ENCODE measurements at places on chromosomes 3 and 15. TPM values are rescaled to one million over a fixed set of nuclear protein-coding genes. Genes with fewer than 3 reads are reported as not detected.

Gene POTEB2
- total RNA-seq: not detected

Gene IQCF5
- total RNA-seq: not detected

DNA sequence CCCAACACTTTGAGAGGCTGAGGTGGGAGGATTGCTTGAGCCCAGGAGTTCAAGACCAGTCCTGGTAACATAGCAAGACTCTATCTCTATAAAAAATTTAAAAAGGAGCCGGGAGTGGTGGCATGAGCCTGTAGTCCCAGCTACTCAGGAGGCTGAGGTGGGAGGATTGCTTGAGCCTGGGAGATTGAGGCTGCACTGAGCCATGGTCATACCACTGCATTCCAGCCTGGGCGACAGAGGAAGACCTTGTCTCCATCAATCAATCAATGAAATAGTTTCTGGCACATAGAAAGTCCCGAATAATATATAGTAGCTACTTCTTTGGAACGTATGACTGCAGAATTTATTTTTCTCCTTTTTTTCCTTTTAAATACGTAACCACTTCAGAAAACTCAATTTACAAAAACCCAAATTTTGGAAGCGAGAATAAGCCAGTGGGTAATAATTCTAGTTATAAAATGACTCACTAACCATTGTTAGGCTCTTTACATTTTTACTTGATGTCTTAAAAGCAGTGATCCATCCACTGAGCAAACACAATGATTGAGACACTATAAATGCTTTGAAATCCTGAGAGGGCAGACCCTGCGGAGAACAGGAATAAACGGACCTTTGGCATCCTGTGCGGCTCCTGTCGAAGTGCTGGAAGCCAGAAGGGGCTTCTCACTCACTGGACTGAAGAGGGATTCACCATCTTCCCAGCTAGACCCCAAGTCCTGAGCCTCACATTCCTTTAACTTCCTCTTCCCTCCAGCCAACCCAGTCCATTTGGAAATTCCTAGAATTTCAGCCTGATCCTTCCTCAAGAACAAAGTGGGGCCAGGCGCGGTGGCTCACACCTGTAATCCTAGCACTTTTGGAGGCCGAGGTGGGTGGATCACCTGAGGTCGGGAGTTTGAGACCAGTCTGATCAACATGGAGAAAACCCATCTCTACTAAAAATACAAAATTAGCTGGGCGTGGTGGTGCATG is 68.4 kb upstream of the MFGE8 start:
- H3K36me3 ChIP-seq: no peaks in the 10 kb centered on the region
- DNase-seq: no peak
- peaks cover 4% of the 10 kb centered on the region for H3K4me1 ChIP-seq

GRCh38 chr3:150635526-150635925 is 32.4 kb downstream of the SELENOT start:
- no peak overlapping the region for H3K4me3 ChIP-seq
- no peaks in the 10 kb centered on the region for H3K4me1 ChIP-seq
- H3K27me3 ChIP-seq: no peaks in the 10 kb centered on the region

Gene EFCAB12
- total RNA-seq: 0.11 TPM

DNA sequence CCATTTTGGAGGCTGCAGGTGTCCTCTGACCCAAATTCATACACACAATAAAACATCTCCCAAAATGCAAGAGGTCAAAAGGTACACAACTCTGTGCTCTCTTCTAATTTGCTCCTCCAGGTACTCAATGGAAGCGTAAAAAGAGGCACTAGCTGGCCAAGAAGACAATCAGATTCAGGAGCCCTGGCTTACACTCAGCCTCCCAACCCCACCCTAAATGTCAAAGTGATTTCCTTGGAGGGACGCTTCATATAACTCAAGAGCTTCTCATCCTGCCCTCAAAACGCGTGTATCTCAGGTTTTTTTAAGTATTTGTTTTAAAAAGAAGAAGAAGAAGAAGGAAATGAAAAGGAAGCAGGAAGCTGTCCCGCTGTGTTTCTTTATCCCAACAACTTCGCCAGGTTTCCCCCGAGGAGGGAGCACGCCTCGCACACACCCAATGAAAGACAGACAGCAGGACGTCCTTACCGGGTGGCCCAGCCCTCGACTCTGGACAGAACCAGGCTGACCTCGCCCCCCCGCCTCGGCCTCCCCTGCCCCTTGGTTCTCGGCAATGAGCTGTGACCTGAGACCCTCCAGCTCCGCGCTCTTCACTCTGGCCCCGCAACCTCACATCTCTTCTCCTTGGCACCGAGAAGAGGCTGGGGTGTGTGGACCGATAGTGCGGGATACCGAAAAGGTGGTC is 620.7 kb upstream of the ZNF385D start:
- peak; percentile 54 for DNase-seq
- no peak overlapping the region for H3K27ac ChIP-seq
- H3K4me3 ChIP-seq: peak overlapping the region; percentile 66
- peaks cover 12% of the 10 kb centered on the region for H3K27me3 ChIP-seq
- no peaks in the 10 kb centered on the region for H3K36me3 ChIP-seq
- no peaks in the 10 kb centered on the region for H3K4me1 ChIP-seq

GRCh38 chr3:15033103-15033502 is 32.0 kb downstream of the MRPS25 start:
- peaks cover 89% of the 10 kb centered on the region for H3K36me3 ChIP-seq
- H3K27me3 ChIP-seq: no peaks in the 10 kb centered on the region
- no peak overlapping the region for H3K27ac ChIP-seq
- no peak overlapping the region for H3K4me3 ChIP-seq

DNA sequence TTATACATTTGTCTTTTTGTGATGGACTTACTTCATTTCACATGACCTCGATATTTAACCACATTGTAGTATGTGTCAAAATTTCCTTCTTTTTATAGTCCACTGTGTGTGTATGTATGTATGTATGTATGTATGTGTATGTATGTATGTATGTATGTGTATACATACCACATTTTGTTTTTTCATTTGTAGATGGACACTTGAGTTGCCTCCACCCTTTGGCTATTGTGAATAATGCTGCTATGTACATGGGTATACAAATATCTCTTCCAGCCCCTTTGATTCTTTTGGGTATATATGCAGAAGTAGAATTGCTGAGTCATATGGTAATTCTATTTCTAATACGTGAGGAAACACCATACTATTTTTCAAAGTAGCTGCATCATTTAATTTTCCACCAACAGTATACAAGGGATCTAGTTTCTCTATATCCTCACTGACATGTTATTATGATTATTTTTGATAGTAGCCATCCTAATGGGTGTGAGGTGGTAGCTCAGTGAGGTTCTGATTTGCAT is 228.2 kb downstream of the OPA1 start:
- DNase-seq: no peak
- H3K36me3 ChIP-seq: peaks cover 2% of the 10 kb centered on the region
- H3K4me3 ChIP-seq: no peak overlapping the region
- peaks cover 14% of the 10 kb centered on the region for H3K4me1 ChIP-seq
- no peaks in the 10 kb centered on the region for H3K27me3 ChIP-seq

DNA sequence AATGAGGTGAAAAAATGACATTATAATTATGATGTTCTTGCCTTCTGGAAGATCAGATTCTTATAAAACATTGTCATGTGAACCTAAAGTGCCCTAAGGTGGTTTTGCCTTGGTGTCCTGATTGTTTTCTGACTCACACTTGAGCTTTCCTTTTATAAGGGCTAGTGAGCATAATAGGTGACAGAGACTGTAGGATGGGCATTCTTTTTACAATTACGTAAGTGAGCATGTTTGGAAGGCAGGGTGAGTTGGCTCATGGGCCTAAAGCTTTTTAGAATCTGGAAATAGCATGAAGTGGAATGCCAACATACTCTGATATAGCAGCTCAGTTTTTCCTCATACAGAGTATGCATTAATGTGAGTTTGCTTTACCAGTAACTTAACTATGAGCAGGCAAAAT is 41.2 kb downstream of the CRYBG3 start:
- DNase-seq: no peak
- no peak overlapping the region for H3K27ac ChIP-seq
- H3K27me3 ChIP-seq: no peaks in the 10 kb centered on the region

GRCh38 chr3:173371848-173372487 is 25.6 kb upstream of the NLGN1 start:
- H3K4me1 ChIP-seq: no peaks in the 10 kb centered on the region

GRCh38 chr3:51637941-51638471 is 33.0 kb upstream of the TEX264 start:
- no peaks in the 10 kb centered on the region for H3K27me3 ChIP-seq
- H3K36me3 ChIP-seq: peaks cover 21% of the 10 kb centered on the region
- H3K4me3 ChIP-seq: no peak overlapping the region
- H3K27ac ChIP-seq: no peak overlapping the region

DNA sequence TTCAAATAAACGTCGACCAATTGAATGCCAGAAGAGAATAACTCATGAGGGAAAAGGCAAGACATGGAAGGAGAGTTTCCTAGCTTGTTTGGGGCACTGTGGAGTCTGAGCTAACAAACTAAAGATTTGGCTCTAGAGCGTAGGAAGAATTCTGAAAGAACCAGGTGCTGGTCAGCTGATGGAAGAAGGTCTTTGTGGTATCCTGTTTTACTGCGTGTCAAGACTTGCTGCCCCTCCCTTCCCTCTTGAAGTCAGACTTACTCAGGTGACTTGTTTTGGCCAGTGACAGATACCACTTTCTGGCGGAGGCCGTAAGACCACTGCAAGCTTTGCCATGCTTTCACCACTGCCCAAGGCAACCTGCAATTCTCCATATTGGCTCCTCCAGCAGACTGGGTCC is 673 bp upstream of the HCLS1 start:
- no peaks in the 10 kb centered on the region for H3K4me1 ChIP-seq
- no peaks in the 10 kb centered on the region for H3K27me3 ChIP-seq
- H3K36me3 ChIP-seq: peaks cover 35% of the 10 kb centered on the region
- DNase-seq: no peak

DNA sequence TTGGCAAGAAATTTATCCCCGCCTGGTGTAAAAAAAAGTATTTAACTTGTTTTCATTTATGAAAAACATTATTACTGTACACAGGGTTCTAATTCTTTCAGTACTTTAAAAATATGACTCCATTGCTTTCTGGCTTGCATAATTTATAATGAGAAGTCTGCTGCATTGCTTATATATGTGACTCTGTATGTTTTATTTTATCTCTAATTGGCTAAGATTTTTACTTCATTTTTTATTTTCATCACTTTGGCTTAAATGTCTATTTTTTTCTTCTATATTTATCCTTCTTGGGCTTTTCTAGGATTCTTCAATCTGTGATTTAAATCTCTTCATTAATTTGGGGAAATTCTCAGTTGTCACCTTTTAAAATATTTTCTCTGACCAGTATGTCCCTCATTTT is 636.6 kb upstream of the NR2F2 start:
- DNase-seq: no peak
- no peaks in the 10 kb centered on the region for H3K4me1 ChIP-seq
- H3K4me3 ChIP-seq: no peak overlapping the region
- H3K27me3 ChIP-seq: no peaks in the 10 kb centered on the region
- H3K27ac ChIP-seq: no peak overlapping the region

GRCh38 chr3:83320726-83321125 is 1559.3 kb upstream of the GBE1 start:
- H3K36me3 ChIP-seq: no peaks in the 10 kb centered on the region
- no peak overlapping the region for H3K27ac ChIP-seq
- DNase-seq: no peak
- H3K4me1 ChIP-seq: no peaks in the 10 kb centered on the region

DNA sequence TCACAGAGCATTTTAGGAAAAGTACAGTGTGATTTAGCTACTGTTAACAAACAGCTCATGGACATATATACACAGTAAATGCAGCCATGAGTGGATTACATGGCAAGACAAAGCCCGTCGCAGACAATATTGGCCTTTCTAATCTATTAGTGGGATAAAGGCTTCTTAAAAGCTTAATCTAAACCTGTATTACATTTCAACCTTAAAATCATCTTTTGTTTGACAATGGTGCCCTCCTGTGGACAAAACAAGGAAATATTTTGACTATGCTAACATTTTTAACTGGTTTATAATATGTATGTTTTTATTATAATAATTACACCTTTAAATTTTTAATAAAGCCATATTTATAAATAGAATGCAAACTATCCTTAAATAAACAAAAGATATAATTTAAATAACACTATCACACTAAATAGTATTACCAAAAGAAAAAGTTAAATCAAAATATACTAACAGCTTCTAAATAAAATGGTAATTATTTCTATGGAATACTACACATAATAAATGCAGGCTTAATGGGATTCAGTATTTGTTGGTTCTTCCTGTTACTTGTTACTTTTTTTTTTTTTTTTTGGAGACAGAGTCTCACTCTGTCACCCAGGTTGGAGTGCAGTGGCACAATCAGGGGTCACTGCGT is 38.6 kb downstream of the TAFA4 start:
- no peaks in the 10 kb centered on the region for H3K4me1 ChIP-seq
- no peak overlapping the region for H3K27ac ChIP-seq
- no peaks in the 10 kb centered on the region for H3K27me3 ChIP-seq
- H3K36me3 ChIP-seq: no peaks in the 10 kb centered on the region

DNA sequence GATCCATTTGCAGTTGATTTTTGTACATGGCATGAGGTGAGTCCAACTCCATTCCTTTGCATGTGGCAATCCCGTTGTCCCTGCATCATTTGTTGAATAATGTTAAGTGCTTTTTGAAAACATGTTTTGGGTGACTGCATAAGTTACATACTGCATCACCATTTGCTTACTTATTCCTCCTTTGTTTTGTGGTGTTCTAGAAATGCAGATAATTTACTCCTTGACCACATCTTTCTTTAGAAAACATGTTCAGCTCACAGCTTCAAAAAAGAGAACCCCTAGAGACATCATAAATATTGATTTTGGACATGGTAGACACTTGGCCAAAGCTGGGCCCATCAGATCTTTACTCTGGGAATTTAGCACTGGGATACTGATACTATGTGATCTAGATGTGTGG is 135.3 kb upstream of the DAZL start:
- H3K4me3 ChIP-seq: no peak overlapping the region
- DNase-seq: no peak
- no peak overlapping the region for H3K27ac ChIP-seq
- peaks cover 24% of the 10 kb centered on the region for H3K36me3 ChIP-seq

Gene MCTP2
- 1.3 TPM for total RNA-seq

DNA sequence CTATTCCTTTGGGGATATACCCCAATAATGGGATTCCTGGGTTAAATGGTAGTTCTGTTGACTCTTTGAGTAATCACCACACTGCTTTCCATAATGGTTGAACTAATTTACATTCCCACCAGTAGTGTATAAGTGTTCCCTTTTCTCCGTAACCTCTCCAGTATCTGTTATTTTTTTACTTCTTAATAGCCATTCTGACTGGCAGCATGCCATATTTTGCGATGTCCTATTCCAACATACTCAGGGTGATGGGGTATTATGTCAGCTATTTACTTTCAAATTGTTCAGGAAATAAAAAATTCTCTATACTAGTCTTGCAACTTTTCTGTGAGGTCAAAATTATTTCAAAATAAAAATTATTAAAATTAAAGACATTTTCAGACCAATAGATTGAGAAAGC is 9.1 kb upstream of the PARP14 start:
- H3K4me3 ChIP-seq: no peak overlapping the region
- no peaks in the 10 kb centered on the region for H3K4me1 ChIP-seq
- no peaks in the 10 kb centered on the region for H3K27me3 ChIP-seq
- H3K27ac ChIP-seq: no peak overlapping the region
- H3K36me3 ChIP-seq: no peaks in the 10 kb centered on the region
- no peak for DNase-seq
